ENCODE measurements at places on chromosomes 12 and 14.

DNA sequence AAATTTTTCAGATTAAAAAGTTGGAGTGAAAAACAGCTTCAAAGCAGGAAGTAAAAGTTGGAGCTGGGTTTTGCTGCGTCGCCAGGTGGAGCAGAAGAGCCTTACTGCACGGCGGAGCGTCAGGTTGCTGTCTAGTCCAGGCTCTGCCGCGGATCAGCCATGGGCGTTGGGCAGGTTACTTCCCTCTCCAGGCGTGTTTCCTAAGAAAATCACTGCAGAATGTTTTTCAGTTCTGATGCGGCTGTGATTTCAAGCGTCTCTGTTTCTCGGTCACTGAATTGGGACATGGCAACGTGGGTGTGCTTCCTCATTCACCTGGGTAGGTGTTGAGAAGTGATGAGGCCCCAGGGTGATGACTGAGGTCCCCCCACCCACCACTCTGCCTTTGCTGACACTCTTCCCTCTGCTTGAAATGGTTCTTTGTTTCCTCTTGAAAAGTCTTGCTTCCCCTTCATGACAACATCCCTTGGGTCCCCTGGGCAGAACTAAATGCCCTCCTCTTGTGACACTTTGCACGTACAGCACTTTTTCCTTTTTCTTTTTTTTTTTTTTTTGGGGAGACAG, 7.6 kb downstream of the EVL start:
- DNase-seq: peak; percentile 54

DNA sequence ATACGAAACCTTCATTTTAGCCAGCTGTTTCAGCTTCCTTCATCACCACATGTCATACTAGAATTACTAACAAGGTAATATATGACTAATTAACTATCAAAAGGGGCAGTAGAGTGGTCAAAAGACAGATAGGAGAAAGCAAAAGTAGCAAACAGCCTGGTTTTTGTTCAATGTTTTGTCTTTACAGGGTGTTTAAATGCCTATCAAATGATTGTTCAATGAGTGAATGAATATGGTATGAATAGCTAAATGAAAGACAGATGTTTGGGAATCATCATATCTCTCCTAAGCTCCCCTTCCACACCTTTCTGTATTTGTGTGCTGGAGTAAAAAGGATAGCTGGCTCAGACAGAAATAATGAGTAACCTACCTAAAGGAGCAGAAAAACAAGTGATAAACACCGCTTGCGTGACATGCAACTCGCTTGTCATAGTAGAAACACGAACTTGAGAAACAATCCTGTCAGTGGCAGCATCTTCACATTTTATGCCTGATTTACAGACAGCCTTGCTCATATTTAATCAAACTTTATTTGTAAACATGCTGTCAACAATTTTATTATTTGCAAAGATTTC, 34.2 kb downstream of the ABCC9 start:
- DNase-seq: no peak

DNA sequence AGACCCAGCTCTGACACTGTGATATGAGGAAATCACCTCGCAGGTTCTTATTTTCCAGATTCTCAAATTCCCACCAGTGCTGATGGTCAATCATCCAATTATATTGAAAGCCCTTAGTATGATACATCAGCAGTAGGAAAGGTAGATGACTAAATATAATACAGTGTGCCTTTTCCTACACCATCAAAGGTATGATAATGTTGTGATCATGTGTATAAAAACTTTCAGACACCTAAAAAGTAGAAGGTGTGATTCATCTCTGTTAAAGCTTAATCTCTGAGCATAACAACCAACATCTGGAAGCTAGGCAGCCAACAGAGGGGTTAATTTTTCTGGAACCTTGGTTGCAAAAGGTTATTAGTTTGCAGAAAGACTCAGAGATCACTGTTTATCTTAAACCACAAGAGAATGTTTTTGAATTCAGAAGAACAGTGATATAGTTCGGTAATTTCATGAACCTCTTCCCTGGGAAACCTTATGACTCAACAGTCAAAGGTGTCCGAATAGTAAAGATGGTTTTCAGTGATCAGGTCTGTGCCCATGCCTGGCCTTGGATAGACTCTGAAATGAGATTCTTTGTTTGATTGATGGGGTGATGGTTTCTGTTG, 122.5 kb downstream of the ETV6 start:
- no peak for DNase-seq

DNA sequence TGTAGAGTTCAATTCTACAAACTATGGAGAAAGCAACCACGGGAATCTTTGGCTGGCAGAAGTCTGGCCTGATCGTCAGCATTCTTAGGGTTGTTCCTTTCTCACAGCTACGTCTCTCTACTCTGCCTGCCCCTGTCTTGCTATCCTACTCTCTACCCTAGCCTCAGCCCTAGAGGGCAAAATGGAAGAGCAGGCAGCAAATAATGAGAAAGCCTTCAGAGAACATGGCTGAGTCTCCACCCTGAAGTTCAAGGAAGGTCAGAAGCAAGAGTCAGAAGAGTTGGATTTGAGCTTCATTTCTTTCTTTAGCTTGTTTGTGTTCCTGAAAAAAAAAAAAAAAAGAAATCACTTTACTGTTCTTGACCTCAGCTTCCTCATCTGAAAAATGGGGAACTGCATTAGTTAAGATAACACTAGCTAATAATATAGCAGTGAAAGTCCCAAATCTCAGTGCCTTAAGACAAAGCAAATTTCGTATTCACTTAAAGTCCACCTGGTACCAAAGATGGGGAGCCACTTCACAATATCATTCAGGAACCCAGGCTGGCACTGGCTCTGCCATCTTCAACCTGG, 50.2 kb upstream of the CCND2 start:
- no peak for DNase-seq

DNA sequence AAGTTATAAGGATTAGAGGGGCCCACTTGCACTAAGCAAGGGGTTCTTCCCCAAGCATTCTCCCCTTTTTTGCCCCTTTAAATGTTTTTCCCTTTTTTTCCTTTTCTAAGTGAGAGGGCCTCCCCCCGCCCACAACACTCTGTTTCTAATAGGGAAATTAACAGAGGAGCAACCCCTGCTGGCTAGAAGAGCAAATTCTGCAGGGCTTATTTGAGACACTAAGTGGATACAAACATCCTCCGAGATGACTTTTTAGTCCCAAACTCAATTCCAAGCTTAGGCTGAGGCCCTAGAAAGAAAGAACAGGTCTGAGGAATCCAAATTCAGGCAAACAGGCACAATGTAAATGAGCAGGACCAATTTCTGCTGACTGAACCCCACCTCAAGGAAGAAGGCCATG, 138.9 kb downstream of the GPR65 start:
- DNase-seq: no peak
